ENCODE measurements at places on chromosomes 7 and 10. TPM values are rescaled to one million over a fixed set of nuclear protein-coding genes. Genes with fewer than 3 reads are reported as not detected.

DNA sequence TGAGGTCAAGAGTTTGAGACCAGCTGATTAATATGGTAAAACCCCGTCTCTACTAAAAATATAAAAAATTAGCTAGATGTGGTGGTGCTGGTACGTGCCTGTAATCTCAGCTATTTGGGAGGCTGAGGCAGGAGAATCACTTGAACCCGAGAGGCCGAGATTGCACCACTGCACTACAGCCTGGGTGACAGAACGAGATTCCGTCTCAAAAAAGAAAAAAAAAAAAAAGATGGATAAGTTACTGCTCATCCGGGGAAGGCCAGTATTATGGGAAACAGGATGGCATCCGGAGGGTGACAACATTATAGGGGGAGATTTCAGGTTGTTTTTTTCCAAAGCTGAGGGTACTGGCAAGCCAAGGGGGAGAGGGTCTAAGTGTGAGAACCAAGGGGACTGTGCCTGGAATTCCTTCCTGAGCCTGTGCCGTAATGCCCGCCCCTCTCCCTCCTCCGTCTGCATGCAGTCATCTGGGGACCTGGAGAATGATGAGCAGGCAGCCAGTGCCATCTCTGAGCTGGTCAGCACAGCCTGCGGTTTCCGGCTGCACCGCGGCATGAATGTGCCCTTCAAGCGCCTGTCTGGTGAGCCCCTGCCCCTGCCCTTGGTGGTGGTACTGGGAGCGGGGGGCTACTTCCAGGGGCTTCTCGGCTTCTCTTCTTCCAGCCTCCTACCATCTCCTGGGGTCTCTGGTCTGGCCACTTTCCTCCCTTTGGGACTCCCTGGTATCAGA lies 4.4 kb downstream of the LAMTOR4 start:
- no peak for ATAC-seq

DNA sequence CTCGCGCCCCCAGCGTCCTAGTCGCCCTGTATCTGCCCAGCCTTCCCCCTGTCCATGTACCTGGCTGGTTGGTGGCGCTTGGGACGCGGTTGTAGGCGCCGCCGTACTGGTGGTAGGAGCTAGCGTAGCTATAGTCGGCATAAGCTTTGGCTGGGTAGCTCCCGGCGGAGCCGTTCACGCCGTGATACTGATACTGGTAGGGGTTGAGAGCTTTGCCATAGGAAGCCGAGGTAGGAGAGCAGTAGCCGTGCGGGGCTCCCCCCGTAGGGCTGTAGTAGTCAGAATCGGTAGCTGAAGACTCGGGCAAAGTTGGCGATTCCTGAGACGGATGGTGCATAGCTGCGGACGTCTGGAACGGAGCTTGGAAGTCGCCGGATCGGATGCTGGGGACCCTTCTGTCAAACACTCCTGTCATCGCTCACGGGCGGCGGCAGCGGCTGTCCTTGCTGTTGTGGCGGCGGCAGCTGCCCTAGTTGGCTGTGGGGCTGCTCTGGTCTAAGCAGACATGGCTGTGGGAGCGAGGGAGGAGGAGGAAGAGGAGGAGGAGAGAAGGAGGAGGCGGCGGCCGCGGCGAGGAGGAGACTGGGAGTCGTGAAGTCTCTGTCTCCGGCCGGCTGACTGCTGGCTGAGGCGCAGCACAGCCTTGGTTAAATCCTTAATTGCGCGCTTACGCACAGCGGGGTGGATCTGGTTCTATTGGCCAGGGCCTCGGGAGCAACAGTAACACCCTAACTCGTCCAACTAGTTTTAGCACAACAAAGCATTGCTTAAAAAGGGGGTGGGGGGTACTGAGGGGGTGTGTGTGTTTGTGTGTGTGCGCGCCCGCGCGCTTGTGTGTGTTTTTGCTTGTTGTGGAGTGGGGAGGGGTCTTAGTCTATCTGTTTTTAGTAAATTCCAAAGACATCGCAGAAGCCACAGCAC lies at the start of gene DLX5:
Gene DLX5 (minus strand): TSS at position 623 of the 921 bp plus-strand sequence. CDS start 208 bp downstream, at position 415.
- ATAC-seq = peak; percentile 95

- no peak for ATAC-seq
These were observed 228.2 kb downstream of the STK31 start for GRCh38 chr7:23938215-23938614.

DNA sequence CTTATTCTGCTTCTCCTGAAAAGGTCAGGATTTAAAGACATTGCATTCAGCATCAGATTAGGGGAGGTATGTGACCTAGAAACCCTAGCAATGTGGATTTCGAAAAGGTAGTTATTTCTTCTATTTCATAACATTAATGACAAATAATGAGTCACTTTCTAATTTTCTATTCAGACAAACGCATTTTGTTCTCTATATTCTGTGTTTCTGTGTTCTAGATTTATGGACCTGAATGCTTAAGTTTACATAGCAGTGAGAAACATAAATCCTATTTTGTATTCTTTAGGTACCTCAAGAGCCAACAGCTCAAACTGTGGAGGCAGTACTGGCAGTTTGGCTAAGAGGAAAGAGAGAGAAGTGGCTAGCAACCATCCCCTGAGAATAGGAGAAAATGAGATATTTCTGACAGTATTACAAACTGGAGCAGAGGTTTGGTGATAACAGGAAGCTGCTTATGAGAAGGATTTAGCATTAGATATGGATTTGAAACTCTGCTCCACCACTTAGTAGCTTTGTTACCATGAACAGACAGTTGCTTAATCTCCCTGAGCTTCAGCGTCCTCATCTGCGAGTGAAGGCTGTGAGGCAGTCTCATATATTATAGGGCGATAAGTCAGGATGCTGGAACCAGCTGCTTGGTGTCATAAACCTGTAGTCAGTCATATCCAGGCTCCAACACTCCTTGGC lies 28.2 kb downstream of the CDK14 start:
- no peak for ATAC-seq

DNA sequence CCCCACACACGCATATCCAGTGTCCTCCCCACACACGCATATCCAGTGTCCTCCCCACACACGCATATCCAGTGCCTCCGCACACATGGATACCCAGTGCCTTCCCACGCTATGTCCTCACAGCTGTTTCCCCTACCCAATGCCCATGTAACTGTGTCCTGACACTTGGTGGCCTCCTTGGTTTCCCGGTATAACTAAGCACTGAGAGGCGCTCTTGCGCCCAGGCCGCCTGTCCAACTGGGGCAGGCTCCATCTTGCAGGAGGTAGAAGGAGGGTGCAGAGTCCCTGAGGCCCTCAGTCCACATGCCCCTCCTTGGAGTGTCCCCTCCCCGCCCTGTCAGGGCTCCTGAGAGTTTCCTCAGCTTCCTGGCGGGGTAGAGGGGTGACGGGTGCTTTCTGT lies 535.6 kb downstream of the DNAJB6 start:
- no peak for ATAC-seq

DNA sequence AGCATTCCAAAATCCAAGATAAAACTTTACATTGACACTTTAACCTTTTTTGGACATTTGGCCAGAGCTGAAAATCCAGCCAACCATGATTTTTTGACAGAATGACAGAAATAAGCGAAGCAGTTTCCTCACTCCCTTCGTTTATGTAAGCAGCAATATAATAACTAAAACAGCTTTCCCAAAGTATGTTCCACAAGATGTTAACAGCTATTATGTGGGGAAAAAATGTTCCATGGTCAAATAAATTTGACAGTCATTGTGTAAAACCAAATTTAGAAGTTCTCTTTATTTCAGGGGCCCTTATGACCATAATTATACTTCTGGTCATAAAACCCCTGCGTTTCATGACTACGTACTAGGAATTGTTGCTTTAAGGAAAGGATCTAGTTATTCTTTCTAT lies 416.5 kb downstream of the MAGI2 start:
- no peak for ATAC-seq

DNA sequence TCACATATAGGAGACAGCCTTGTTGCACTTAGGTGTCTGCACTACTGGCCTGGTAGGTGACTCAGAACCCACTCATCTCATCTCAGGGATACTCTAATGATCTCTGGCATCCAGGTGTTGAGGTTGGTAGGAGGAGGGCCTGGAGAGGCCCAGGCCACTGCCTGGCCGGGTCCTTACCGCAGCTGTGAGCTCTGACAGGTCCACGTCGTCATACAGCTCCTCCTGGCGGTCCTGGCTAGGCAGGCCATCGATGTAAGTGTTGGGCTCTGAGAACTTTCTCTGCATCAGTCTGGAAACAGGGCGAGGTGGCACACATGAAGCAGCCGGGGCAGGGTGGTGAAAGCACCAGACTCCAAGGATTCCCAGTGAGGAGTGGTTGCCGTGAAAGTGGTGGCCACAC lies 62.1 kb downstream of the VWA2 start:
- no peak for ATAC-seq

- no peak for ATAC-seq
These were observed 125.3 kb upstream of the CELF2 start for GRCh38 chr10:10892290-10892875.

- peak; percentile 50 for ATAC-seq
These were observed 25.8 kb upstream of the NANOS1 start for GRCh38 chr10:119003572-119004289.

DNA sequence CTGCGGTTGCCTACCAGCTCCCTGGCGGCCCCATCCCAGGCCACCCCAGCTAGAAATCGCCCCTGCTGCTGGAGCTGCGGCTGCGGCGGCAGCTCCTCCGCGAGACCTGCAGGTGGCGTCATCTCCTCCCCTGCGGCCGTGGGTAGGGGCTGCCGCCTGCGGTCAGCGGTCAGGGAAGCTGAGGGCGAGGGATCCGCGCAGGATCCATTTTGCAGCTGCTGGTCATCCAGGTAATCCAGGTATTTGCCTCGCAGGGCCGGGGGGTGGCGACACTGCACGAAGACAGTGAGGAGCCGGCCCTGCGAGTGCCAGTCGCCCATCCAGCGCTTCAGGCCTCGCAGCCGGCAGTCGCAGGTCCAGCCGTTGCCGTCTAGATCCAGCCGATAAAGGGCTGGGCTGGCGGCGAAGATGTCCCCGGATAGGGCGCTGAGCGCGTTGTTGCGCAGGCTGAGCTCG lies 1.5 kb downstream of the TRIL start:
- peak; percentile 38 for ATAC-seq

- no peak for ATAC-seq
These were observed 2.9 kb upstream of the NKX6-2 start for GRCh38 chr10:132788831-132789219.

GRCh38 chr10:71911296-71911953 lies 52.8 kb upstream of the CHST3 start:
- no peak for ATAC-seq

- ATAC-seq = no peak
These were observed 11.8 kb upstream of the PCGF5 start for GRCh38 chr10:91208642-91209041.

- no peak for ATAC-seq
These were observed 1136.1 kb upstream of the POT1 start for GRCh38 chr7:126065766-126066165.

GRCh38 chr7:140684066-140684950 lies 11.6 kb downstream of the ADCK2 start:
- peak; percentile 25 for ATAC-seq

DNA sequence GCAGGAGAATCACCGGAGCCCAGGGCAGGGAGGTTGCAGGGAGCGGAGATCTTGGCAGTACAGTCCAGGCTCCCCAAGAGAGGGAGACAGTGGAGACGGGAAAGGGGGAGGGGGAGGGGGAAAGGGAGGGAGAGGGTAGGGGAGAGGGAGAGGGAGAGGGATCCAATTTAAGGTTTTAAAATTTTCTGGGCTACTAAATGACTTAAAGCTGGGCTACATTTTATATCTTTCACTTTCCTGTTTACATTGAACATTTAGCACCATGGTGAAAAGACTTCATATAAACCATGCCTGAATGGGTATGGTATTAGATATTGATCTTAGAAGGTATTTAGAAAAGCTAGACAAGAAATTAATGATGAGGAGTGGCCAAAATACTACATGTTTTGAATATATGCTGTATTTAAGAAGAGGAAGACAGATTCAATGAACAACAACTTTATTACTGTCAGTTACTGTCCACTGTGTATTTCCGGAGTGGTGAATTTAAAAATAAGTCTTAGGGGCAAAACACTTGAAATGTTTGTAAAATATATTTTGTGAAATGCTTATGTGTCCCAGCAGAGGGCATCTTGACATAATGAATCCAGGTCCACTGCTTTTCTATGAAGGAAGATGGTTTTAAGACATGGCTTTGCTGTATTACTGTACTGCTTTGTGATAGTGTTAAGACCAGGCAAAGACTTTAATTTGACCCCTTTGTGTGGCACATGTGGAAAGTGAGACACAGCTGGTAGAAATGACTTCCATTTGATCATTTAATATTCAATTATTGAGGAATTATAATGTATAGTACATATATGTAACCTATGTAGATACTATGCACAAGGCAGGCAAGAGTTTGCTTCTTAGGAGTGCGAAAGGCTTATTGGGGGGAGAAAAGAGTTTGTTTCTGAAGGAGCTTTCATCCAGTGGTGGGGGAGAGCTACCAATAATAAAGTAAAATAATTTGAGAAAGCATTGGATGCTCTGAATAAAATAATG lies 52.8 kb downstream of the NRF1 start:
- peak; percentile 64 for ATAC-seq

DNA sequence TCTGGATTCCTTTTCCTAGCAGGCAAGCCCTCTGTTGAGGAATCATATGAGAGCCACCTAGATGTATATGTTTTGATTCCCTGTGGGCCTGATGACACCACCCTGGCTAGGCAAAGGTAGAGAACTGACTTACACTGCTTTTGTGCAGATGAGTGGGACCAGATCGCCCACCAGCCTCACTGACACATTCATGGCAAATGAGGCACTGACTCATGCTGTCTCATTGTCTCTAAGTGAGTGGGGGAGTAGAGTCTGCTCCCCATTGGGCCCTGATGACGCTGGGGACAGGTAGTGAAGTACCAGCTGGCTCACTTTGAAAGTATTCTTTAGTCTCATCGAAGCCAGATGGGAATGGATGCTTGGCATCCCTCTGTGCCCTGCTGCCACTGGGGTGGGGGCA lies 326.3 kb downstream of the ABCA13 start:
- ATAC-seq = no peak

- no peak for ATAC-seq
These were observed 89.0 kb downstream of the PHTF2 start for GRCh38 chr7:77887567-77887966.

- ATAC-seq = peak; percentile 97
These were observed 253.4 kb downstream of the WDR11 start for GRCh38 chr10:121104476-121105111.

The PSMC2 gene
- 73.1 TPM for total RNA-seq

The PPP1R3C gene
- total RNA-seq = 91.9 TPM

The ZNF467 gene
- total RNA-seq = 3.6 TPM

The EN2 gene
- total RNA-seq = not detected

The SPDYE18 gene
- total RNA-seq = not detected

The ADRB1 gene
- 0.04 TPM for total RNA-seq

The ATOH7 gene
- not detected for total RNA-seq

The C10orf53 gene
- total RNA-seq = not detected

The HACD1 gene
- total RNA-seq = 19.0 TPM

The PNLIPRP3 gene
- total RNA-seq = 1.2 TPM

The MET gene
- total RNA-seq = 10.4 TPM

The FAM25C gene
- total RNA-seq = not detected
